ENCODE measurements at places on chromosomes 4 and X.

GRCh38 chr4:183861426-183861825, 43.7 kb upstream of the STOX2 start:
- no peak for DNase-seq

DNA sequence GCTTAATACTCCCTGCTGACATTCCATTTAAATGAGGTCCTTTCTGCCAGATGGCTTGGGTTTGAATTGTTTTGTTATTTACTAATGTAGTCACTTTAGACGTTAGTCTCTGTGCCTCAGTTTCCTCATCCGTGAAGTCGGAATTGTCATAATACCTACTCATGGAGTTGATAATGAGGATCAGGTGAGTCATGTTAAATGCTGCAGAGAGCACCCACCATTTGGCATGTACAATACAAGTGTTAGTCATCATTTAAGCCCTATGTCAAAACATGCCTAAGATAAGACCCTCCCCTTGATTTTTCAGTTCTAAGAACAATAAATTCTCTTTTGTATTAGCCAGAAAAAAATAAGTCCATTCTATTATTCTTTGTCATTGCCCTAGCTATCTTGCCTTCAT, 534.8 kb upstream of the HTR2C start:
- no peak for DNase-seq

DNA sequence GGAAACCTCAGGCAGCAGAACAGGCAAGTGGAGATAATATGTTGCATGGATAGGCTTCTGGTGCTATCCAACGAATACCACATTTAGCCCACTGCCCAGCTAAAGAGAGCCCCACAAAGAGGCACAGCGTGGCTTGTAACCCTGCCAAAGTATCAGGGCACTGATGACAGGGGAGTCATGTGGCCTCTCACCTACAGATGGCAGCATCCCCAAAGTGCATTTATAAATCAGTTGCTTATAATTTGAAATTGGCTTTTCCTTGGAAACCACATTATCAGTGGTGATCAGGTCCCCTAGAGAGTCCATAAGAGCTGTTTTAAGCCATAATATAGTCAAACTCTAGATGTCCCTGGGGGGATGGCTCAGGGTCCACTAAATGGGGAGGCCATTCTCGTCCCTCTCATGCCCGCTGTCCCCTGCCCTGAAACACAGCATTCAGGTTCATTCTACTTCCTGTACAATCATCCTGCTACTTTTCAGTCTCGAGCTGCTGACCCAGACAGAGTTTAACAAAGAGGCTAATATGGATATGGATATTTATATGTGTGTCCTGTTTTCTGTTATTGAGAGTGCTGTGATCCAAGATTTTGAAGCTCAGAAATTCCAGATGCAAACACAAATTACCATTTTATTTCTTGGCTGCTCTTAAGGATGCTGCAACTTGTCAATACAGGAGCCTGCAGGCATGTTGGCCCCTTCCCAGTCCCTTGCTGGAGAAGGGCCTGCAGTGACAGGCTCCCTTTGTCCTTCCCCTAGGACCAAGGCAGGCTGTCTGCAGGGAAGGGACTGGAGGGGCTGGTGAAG, 28.5 kb downstream of the SRPX start:
- DNase-seq: no peak

- DNase-seq: no peak
Measured at GRCh38 chr4:181970366-181970765, 272.8 kb upstream of the TENM3 start.

DNA sequence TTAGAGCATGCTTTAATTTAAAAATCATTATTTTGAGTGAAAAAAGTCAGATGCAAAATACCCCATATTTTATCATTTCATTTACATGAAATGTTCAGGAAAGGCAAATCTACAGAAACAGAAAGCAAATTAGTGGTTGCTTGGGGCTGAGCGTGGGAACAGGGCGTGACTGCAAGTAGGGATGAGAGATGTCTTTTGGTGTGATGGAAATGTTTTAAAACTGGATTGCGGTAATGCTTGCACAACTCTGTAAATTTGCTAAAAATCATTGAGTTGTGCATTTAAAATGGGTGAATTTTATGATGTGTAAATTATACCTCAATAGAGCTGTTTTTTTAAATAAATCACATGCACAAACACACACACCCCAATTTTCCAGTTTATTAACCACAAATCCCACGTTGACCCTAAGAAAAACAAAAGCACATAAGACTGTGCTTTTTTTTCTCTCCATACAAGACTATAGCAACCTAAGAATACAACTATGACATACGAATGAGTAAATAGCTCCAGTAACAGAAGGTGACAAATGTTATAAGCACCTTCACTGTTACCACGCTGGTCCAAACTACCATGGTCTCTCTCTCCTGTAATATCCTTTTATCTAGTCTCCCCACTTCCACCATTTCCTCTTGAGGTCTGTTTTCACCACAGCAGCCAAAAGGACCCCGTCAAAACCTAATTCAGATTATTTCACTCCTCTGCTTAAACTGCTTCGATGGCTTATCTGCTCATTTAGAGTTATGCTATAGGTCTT, 37.2 kb downstream of the FRMD7 start:
- DNase-seq: no peak

DNA sequence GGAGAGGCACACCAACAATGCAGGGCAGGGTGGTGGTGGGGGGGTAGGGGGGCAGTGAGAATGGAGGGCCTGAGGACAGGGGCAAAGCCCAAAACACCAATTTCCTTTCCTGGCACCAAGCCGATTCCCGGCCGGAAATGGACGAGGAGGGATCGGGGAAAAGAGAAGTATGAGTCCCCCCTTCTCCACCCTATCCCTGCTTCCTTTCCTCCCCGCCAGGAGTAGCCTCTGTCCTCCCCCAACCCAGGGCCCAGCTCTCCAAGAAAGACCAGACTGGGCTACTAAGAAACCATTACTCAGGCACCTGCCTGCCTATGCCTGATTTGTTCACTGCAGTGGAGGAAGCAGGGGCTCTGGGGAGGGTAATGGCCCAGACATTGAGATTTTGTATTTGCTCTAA, 402 bp downstream of the CCDC120 start:
- no peak for DNase-seq

DNA sequence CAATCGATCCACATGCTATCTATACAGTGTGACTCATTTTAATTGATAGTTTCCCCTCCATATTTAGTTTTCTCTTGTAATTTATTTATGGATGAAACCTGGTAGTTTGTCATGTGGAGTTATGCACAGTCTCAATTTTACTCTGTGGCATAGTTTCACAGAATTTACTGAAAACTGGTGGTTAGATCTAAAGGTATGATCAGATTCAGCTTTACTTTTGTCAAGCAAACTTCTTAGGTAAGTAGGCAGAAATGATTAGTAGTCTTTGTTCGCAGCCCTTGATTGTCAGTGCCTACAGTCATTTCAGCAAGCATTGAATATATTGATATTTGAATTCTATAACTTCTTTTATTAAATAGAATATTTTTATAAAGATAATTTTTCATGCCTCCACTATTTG, 2.5 kb downstream of the ADD1 start:
- no peak for DNase-seq

GRCh38 chrX:134171661-134172587, 65.1 kb upstream of the CCDC160 start:
- DNase-seq: peak; percentile 11

DNA sequence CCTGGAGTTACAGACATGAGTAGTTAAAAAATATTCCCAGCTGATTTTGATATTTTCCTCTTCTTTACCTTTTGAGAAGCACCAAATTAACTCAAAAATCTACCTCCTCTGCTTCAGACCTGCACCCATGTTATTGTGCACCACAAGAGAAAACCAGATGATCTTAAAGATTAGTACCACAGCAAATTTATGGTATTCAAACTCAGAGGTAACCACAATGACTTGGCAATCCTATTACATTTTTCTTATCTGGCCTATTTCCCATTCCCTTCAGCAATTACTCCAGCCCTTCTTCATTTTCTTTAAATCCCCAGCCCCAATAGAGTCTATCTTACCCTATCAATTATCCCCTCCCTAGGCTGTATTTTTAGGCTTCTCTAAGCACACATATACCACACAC, 535.1 kb downstream of the FAT4 start:
- DNase-seq: peak; percentile 55

DNA sequence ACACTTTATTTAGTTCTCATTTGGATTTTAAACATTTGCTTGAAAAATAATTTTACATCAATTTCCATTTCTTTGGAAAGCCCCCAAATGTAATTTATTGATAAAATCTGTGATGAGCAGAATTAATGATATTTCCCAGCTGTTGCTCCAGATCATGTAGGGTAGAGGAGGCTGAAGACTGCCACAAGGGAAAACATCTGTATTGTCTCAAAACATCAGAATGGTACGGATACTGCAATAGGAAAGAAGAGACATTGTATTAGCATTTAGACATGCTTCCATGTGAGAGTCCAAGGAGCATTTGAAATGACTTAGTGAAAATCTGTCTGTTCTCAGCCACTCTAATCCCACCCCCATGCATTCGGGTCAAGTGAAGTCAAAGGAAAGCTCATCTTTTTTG, 14.4 kb downstream of the ADH1A start:
- DNase-seq: no peak

DNA sequence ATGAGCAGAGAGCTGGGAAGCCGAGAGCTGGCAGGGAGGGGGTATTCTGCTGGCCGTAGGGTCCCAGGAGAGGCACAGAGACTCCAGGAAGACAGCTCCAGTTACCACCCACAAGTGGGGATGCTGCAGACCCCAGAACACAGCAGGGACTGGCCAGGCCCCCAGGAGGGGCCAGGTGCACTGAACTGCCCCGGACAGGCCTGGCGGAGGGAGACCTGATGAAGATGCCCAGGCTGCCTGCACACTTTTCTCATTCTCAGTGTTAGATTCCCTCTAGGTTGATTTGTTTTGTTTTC, 110.8 kb downstream of the CPZ start:
- no peak for DNase-seq

DNA sequence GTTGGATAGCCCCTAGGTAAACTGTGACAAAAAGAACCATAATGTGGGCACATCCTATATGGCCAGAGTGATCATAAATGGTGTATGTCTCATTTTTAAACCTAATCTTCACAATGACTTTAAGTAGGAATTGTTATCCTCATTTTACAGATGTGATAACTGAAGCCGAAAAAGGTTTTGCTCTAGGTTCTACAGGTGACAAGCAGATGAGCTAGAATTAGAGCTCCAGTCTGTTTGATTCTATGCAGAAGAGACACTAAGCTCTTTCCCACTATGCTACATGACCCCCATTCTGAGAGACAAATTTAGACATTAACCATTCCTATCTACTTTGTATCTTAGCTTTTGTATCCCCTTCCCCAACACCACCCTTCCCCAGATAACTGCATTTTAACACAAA, 2.0 kb downstream of the AREG start:
- no peak for DNase-seq

DNA sequence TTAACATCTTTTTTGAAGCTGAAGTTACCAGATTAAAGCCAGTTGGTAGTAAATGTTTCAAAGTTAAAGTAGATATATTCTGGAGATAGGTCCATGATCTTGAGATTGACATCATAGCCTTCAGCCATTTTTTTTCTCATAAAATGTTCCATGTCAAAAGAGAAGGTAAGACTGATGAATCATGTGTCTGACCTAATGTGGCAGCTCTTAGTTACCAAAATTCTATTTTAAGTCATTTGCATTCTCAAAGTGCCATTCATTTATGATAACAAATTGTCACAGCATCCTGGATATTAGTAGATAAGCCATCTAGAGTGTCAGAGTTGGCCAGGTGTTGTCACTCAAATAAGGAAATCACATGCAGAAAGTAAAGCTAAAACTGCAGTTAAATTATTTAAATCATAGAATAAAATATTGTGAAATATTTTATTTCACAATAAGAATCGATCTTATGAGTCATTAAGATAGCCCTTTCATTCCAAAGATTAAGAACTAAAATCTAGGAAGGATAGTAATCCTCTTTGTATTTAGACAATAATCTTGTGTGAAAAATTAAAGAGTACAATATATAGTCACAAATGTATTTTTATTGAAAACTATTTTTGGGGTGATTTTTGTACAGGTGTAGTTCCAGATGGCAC, 65.7 kb upstream of the ADAD1 start:
- DNase-seq: no peak

DNA sequence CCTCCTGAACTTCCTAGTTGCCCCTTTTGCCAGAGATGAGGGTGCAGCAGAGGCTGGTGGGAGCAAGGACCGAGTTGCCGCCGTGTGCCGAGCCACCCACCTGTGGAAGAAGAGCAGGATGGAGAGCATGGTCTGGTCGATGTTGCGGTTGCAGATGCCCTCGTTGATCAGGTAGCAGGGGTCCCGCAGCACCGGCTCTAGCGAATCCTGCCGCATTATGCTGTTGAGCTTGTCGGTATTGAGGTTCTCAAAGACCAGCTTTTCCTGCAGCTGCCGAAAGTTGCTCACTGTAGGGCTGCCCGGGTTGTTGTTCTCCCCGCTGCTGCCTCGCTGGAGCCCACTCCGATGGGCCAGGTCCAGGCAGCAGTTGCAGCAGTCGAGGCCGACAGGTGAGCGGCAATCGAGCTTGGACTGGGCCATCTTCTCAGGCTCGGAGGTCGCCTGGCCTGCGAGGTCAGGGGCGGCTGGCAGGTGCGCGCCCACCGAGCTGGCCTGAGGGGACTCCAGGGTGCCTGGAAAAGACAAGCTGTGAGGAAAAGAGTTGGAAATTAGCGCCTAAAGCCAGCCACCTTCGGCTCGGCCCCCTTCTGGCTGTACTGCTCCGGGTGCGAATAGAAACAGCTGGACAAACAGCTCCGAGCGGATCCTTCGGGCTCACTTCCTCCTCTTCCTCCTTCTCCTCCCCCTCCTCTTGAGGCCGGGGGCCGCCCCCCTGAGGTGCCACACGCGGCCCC, 420 bp downstream of the TSC22D3 start:
- DNase-seq: no peak

DNA sequence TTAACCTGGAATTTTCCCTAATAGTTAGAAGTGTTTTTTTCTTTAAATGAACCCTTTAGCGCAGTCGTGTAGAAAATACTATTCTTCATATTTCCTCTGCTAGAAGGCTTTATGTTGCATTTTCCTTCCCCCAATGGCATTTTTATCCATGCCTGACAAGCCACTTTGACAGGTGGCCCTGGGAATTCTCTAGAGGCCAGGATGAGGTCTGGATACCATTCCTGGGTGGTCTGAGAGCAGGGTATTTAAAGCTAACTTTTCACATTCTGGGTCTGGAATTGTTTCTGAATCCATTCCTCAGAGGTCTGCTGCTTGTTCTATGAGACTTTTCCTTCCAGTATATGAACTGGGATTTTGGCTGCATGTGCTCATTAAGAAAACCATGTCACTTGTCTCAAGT, 31.2 kb upstream of the PDGFRA start:
- no peak for DNase-seq

- no peak for DNase-seq
Measured at GRCh38 chr4:75251547-75251946, 262.7 kb downstream of the RCHY1 start.

DNA sequence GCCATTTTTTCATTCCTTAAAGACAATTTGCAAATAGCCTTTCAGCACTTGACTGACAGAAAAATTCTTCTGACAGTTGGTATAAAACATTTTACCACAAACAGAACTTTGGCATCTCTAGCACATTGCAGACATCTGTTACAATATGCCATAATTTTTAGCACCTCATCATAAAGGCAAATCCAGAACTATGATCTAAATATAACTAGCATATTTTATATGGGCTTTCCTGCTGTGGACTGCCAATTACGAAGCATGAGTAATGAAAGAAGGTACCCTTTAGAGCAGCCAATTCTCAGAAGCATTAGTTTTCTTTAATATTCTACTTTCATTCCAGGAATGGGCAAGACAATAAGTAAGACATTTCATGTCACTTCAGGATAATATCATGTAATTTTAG, 647.4 kb upstream of the GALNT7 start:
- no peak for DNase-seq

Data from foreskin fibroblast (primary cell).